LHCN-M2 (cell line): ENCODE measurements at places on chromosomes 3 and 15. TPM values are rescaled to one million over a fixed set of nuclear protein-coding genes. Genes with fewer than 3 reads are reported as not detected.

The ANKDD1A gene
- 1.9 and 2.8 TPM in 2 replicates for total RNA-seq

The RTF1 gene
- 23.8 and 34.6 TPM in 2 replicates for total RNA-seq

DNA sequence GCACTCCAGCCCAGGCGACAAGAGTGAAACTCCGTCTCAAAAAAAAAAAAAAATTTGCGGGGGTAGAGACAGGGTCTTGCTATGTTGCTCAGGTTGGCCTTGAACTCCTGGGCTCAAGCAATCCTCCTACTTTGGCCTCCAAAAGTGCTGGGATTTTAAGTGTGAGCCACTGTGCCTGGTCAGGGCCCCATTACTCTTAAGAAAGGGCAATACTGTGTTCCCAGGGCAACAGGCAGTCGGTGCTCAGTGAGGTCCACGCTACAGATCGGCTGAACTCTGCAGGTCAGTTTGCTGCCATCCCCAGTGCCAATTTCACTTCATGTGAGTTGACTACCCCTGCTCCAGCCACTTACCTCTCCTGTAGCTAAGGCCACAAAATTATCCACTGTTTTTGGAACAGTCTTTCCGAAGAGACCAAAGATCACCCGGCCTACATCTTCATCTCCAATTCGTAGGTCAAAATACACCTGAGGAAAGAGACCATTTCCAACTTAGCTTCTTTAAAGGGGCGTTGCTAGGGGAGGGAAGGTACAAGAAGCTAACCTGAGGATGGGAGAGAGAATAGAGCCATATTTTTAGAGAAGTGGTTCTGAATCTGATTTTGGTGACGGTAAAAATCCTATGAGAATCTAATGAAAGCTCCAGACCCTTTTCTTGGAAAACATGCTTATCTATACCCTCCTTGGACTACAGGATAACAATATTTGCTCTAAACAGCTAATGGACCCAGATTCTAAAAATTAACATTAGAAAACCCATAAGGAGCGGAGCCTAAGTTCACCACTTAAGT is 939 bp downstream of the PPIB start:
- DNase-seq, result no peak

DNA sequence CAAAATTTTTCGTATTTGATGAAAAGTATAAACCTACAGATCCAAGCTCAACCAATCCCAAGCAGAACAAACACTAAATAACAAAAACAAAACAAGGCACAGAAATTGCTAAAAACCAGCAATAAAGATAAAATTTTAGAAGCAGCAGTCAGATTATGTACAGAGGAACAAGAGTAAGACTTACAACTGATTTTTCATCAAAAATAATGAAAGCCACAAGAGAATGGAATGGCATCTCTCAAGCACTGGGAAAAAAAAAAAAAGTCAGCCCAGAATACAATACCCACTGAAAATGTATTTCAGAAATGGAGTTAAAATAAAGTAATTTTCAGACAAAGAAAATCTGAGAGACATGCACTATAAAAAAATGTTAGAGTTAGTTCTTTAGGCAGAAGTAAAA is 27.0 kb downstream of the GPR156 start:
- DNase-seq, result no peak

The SMCO1 gene
- not detected in 2 replicates for total RNA-seq

GRCh38 chr3:153284282-153284938 is 122.4 kb downstream of the RAP2B start:
- DNase-seq, result peak; percentile 82

- no peak for DNase-seq
Observed at GRCh38 chr3:169600732-169601131, 62.8 kb downstream of the MECOM start.

DNA sequence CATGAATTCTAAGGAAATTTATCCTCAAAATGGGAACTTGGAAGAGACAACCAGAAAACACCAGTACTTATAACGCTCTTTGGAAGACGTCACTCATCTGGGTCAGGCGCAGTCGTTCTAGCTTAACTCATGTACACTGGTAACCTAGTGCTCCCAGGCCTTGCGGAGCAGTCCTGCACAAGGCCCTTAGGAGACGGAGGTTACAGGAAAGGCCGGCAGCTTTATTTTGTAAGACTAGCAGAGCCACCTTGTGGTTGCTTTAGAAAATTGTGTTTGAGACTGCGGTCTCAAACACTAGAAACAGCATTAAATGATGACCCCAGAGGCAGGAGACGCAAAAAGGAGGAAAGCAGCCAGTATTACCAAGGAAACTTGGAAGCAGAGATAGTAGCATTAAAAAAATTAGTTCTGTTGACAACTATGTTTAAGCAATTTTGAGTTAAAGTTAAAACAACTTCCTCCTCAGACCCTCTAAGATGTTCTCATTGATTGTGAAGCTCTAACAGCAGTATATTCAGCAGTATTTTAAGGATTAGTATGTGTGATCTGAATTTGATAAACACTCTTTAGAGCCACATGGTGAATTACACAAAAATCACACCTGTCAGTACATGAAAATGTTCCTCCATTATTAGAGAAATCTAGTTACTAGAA is 141.9 kb upstream of the C2CD4B start:
- peak; percentile 65 for DNase-seq

DNA sequence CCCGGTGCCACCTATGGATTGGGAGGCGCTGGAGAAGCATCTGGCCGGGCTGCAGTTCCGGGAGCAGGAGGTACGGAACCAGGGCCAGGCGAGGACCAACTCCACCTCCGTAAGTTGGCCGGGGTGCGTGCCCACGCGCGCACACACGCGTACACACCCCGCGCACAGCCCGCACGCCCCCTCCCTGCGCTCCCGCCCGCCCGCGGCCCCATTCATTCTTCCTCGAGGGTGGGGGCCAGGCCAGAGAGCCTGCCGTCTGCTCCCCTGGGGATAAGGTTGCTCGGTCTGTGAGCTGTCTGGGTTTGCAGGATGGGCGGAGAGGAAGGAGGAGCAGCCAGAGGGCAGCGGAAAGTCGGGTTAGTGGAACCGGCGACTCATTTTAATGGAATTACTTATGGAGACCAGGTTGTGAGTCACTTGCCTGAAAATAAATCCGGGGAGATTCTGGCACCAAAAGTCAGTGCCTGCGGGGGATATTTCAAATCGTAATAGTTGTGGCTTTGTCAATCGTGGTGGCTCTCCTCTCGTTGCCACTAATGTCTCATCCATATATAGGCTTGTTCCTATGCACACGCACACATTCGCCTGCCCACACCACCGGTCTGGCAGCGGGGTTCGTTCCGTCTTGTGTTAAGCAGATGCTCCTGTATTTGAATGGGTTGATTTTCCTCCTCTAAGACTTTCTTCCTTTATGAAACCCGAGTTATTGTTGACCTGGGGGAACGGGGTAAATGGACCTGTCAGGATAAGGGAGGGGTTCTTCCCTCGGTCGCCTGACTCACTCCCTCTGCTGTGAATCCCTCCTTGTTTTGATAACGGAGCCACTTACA is 223.4 kb upstream of the IL12A start:
- DNase-seq, result peak; percentile 96

DNA sequence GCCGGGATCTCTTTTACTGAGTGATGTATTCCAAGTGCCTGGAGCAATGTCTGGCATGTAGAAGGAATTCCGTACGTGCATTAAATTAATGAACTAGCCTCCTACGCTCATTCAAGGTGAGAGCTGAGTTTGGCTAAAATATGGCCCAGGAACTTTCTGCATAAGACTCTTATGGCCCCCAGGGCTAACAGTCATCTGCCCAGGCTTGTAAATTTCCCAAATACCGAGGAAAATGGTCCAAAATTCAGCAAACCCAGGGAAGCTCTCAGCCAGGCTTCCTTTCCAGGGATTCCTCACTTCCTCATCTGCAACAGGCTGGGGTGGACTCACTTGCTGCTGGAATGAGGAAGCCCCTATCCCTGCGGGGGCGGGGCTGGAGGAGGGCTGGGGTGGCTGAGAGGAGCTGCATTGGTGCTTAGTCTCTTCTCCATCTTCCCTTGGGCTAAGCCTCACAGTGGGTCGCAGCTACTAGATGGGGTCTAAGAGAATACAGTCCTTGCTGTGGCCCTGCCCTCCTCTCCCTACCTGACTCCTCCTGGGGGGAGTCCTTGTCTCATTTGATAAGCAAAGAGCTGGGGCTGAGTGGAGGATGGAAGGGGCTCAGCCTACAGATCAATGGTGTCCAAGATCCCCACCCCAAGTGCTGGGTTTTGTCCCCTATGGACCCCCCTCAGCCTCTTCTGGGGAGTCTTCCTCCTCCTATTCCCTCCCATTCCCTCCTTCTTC is 28.5 kb upstream of the APOD start:
- no peak for DNase-seq

- DNase-seq, result no peak
Observed at GRCh38 chr15:55998478-55998877, 5.1 kb upstream of the NEDD4 start.

The STRA6 gene
- 0.06 TPM in 1 of 2 replicates, not detected in the other for total RNA-seq

DNA sequence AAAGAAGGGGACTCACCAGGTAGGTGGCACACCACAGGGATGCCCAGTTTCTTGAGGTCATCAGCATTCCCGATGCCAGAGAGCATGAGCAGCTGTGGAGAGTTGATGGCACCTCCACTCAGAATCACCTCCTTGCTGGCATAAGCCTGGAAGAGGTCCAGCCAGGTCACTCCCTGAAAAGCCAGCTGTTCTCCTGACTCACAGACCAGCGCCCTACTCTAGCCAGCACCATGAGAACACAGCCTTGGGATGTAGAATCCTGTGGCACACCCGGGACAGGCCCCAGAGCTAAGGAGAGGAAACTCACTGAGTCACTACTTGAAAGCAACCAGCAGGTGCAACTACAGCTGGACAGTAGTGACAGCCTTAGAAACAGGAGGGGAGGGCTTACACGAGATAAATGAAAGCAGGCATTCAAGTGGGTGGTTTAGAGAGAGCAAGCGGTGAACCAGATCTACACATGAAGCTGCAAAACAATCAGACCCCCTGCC is 24.5 kb downstream of the CHDH start:
- DNase-seq, result peak; percentile 97

GRCh38 chr3:94561094-94561493 is 498.2 kb downstream of the NSUN3 start:
- DNase-seq, result no peak

DNA sequence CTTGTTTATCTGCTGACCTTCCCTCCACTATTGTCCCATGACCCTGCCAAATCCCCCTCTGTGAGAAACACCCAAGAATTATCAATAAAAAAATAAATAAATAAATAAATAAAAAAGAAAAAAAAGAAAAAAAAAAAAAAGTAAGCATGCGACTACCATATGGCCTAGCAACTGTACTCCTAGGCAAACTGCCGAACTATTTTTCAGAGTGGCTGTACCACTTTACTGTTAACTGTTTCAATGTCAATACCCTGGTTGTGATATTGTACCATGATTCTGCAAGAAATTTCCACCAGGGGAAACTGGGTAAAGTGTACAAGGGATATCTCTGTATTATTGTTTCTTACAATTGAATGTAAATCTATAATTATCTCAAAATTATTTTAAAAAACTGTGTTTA is 41.3 kb upstream of the MAP4 start:
- DNase-seq, result no peak

DNA sequence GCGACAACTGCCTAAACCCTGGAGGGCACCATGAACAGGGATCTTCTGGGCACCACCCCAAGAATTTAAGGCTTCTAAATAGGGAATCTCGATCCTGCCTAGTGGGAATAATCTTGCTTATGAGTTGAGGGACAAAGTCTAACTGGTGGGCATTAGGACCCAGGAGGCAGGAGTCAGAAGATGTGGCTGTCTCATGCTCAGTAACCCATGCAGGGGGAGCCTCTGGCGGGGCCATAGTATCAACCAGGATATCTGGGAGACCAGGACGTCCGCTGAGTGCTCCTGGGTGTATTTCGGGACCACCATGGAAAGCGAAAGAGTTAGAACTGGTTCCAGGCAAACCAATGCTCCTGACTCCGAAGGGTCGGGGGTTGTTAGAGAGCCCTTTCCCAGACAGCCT is 356.1 kb downstream of the OTOL1 start:
- DNase-seq, result no peak

DNA sequence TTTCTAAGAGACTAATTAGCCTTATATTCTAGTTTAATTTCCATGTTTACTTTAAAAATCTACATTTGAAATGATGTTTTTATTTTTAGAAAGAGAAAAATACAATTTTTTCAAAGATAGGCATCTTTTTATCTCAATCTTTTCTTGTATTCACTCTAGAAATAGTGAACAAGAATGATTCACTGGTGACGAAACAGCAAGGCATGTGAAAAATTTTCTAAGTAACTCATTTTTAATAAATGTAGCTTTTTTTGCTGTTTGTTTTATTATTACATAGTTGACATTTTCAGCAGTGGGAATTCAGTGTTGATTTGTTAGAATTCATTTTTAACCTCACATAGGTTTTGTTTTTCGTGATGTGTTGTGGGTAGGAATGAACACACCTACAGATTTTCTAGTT is 1226.4 kb downstream of the NSUN3 start:
- DNase-seq, result peak; percentile 73

The SLC22A14 gene
- total RNA-seq, result not detected in 2 replicates

The XYLB gene
- 2.2 and 3.0 TPM in 2 replicates for total RNA-seq

- no peak for DNase-seq
Observed at GRCh38 chr3:52270252-52270754, 8.1 kb downstream of the WDR82 start.

The TGM5 gene
- 0.64 TPM in 1 of 2 replicates, not detected in the other for total RNA-seq

DNA sequence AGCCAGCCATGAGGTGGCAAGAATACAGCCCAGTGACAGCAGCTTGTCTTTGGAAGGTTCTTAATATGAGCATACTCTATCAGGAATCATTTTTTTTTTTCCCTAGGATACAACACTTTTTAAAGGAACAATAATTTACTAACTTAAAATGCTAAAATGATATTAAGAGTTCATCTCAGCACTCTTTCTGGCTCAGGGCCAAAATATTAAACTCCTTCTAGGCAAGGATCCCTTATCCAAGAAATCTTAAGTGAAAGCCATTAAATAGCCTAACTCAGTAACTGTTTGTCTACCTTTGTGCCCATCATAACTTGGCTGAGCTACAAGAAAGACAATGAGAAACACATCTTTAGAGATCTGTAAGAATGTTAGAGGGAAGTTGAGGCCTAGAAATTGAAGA is 529.5 kb upstream of the TGFBR2 start:
- DNase-seq, result no peak

DNA sequence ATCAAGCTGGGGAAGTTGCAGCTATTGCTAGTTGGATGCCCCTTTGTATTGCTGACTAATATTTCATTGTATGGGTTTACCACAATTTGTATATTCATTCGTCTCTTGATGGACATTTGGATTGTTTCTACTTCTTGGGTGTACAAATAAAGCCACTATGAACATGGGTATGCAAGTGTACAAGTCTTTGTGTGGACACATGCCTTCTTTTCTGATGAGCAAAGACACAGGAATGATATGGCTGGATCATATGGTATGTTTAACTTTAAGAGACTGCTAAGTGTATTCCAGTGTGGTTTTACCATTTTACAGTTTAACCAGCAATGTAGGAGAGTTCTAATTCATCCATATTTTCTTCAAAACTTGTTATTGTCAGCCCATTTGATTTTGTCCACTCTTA is 32.2 kb downstream of the NECTIN3 start:
- no peak for DNase-seq

DNA sequence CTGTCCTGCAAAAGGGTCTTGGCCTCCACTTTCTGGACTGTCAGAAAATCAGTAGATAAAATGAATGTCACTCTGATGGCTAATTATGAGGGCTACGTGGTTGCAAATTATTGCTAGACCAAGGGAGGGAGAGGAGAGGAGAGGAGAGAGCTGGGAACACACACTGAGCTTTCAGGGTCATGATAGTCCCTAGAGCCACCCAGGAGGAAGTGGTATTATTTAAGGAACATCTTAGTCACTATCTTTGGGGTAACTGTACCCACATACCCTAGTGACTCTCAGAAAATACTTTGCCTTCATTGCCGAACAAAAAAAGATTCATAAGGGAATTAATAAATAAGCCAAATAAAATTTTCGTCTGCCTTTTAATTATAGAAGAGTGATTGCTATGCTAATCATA is 642.3 kb upstream of the CFAP20DC start:
- no peak for DNase-seq
